ENCODE measurements at places on chromosomes 2 and 18.

DNA sequence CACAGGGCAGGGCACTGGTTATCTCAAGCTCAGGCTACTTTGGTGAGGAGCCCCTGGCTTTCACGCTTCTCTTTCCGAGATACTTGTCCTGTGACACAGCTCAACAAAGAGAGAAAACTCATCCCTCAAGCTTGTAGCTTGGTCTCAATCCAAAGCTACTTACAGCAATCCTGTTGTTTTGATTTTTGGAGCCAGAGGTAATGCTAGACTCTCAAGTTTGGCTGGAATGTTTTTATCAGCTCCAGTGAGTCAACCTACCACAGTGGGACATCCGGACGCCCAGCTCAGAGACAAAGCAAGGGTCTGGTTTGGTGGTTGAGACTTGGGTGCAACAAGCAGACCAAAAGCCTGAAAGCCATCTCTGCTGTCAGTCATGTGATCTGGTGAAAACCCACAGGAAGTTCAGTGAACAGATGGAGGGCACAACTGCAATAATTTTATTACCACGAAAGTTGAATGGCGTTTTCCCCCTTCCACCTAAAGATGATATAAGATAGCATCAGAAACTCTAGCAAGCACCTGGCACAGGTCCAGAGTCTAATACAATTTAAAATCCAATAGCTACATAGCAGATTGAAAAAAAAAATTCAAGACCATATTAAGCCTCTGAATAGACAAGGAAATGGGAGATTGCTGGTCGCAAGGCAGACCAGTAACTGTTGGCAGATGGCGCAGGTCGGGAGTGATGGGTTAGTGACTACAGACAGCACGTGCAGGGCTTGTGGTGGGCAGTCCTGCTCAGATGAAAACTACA is 102.3 kb upstream of the SMAD7 start:
- peak; percentile 96 for DNase-seq

DNA sequence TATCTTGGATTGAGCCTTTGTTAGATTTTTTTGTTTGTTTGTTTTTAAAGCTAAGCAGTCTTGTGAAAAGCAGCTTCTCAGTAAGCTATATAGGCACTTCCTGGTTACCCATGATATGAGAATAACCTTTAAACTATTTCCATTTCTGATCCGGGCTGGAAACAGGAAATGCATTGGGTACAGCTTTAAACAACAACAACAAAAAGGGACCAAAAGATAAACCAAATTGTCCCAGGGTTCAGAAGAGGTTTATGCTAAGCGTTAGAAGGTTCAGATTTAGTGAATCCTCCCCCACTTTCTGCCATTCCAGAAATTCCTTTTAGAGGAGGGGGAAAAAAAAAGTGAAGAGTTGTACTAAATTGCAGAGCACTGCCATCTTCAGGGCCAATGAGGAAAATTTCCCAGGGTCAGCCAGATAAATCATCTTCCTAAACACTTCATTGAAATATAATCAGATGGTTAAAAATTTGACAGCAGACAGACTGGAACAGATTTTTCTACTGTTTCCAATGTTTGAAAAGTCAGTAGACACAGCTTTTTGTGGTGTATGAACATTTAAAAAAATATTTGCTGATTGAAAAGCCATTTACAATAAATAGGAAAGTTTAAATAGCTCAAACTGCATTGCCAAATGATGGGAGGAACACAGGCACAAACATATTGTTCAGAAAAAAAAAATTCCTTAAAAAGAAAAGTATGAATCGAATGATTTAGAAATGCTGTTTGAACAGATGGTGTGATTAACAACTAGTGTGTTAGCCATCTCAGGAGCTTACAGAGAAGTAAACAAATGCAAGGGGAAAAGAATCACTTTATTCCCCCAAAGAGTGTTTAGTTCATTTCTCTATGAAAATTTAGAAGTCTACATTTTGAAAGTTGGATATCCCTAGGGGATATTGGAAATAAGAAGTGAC is 189.9 kb upstream of the TANK start:
- DNase-seq, result peak; percentile 92

GRCh38 chr2:3959372-3959771 is 256.0 kb downstream of the DCDC2C start:
- DNase-seq, result peak; percentile 10

GRCh38 chr18:44186001-44186400 is 494.7 kb upstream of the SETBP1 start:
- DNase-seq, result no peak

Data from AG10803 (cell line).